Prostate gland (tissue), 2 donors: ENCODE measurements at places on chromosomes 4 and X. TPM values are rescaled to one million over a fixed set of nuclear protein-coding genes. Genes with fewer than 3 reads are reported as not detected.
A peak's percentile ranks its signal among the peaks of the same experiment; 100 is the strongest.

DNA sequence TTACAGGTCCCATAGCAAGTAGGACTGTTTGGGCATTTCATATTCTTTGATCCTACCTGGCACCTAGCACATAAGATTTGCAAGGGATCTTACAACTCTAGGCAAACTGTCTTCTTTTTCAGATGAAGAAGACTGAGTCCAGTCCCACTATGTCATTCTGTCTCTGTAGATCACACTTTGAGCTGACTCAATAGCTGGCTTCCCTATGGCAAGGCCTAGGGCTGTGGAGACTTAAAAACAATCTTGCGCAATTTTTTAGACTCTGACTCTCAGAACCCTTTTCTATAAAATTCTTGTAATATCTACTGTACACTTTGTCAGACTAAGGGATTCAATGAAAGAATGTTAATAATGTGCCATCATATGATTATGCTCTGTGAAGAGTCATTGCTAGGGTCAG, 26.7 kb downstream of the OTC start:
- no peaks in the 10 kb centered on the region for H3K36me3 ChIP-seq
- H3K4me3 ChIP-seq: no peak overlapping the region
- no peaks in the 10 kb centered on the region for H3K27me3 ChIP-seq
- no peaks in the 10 kb centered on the region for H3K4me1 ChIP-seq

GRCh38 chrX:19544693-19545305, 29.5 kb upstream of the MAP3K15 start:
- H3K36me3 ChIP-seq: no peaks in the 10 kb centered on the region
- no peak overlapping the region for H3K27ac ChIP-seq
- no peaks in the 10 kb centered on the region for H3K27me3 ChIP-seq
- H3K4me1 ChIP-seq: no peaks in the 10 kb centered on the region

- no peaks in the 10 kb centered on the region for H3K4me1 ChIP-seq
- H3K27me3 ChIP-seq: no peaks in the 10 kb centered on the region
- no peak for DNase-seq
- H3K27ac ChIP-seq: no peak overlapping the region
- no peak overlapping the region for H3K4me3 ChIP-seq
Observed at GRCh38 chrX:51487960-51488267, 8.5 kb downstream of the NUDT11 start.

- no peak overlapping the region for H3K4me3 ChIP-seq
- DNase-seq: no peak
- no peaks in the 10 kb centered on the region for H3K36me3 ChIP-seq
- H3K4me1 ChIP-seq: no peaks in the 10 kb centered on the region
Observed at GRCh38 chr4:9916346-9916745, 105.0 kb downstream of the SLC2A9 start.

DNA sequence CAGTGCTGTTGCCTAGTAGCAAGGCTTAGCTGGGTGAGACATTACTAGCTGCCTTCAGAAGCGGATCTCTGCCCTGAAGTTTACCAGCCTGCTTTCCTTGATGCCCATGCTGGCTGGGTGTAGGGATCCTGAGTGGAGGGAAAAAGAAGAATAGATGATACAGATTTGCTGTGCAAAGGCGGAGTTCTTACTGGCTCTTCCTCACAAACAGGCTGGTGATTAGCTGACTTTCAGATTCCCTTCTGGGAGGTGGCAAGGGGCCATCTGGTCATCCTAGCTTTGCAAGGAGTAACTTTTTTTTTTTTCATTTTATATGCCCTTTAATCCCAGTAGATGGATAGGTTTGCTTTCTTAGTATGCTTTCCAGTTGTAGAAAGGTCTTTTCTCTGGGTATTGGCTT, 44.8 kb downstream of the SMARCA5 start:
- no peak overlapping the region for H3K27ac ChIP-seq
- no peak overlapping the region for H3K4me3 ChIP-seq
- no peaks in the 10 kb centered on the region for H3K4me1 ChIP-seq
- no peaks in the 10 kb centered on the region for H3K27me3 ChIP-seq

GRCh38 chr4:19486400-19486799, 765.3 kb upstream of the SLIT2 start:
- no peak overlapping the region for H3K4me3 ChIP-seq
- no peaks in the 10 kb centered on the region for H3K4me1 ChIP-seq
- no peak for DNase-seq
- H3K27ac ChIP-seq: no peak overlapping the region
- H3K27me3 ChIP-seq: no peaks in the 10 kb centered on the region
- no peaks in the 10 kb centered on the region for H3K36me3 ChIP-seq

DNA sequence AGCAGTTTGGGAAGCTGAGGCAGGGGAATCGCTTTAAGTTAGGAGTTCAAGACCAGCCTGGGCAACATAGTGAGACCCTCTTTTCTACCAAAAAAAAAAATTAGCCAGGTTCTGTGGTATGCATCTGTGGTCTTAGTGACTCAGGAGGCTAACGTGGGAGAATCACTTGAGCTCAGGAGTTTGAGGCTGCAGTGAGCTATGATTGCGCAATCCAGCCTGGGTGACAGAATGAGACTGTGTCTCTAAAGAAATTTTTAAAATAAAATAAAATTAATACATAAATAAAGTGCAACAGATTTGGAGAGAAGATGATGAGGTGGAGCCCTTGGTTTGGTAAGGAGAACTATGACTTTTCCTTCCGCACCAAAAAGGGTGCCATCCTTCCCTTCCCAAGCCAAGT, 436.9 kb downstream of the NLGN4X start:
- no peaks in the 10 kb centered on the region for H3K36me3 ChIP-seq
- H3K27ac ChIP-seq: no peak overlapping the region
- no peaks in the 10 kb centered on the region for H3K4me1 ChIP-seq
- no peak for DNase-seq
- H3K27me3 ChIP-seq: no peaks in the 10 kb centered on the region

DNA sequence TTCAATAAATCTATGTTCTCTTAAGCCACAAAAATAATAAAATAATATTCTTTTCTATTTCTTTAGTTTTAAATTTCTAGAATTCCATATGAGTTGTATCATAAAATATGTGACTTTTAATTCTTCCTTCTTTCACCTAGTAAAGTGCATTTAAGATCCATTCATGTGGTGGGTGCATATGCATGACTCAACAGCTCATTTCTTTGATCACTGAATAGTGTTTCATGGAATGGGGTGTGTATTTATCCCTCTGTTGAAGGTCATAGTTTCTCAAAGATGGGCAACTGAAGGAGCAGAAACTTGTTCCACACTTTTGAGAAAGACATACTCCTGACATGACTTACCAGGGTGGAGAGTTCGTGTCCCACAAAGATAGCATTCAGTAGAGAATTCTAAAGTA, 1230.3 kb upstream of the AGA start:
- no peak overlapping the region for H3K27ac ChIP-seq
- DNase-seq: no peak
- no peaks in the 10 kb centered on the region for H3K36me3 ChIP-seq
- H3K4me3 ChIP-seq: no peak overlapping the region
- no peaks in the 10 kb centered on the region for H3K4me1 ChIP-seq
- no peaks in the 10 kb centered on the region for H3K27me3 ChIP-seq

GRCh38 chrX:124232523-124233201, 99.8 kb upstream of the TEX13D start:
- H3K36me3 ChIP-seq: no peaks in the 10 kb centered on the region
- no peaks in the 10 kb centered on the region for H3K4me1 ChIP-seq
- no peak overlapping the region for H3K27ac ChIP-seq
- H3K4me3 ChIP-seq: no peak overlapping the region

DNA sequence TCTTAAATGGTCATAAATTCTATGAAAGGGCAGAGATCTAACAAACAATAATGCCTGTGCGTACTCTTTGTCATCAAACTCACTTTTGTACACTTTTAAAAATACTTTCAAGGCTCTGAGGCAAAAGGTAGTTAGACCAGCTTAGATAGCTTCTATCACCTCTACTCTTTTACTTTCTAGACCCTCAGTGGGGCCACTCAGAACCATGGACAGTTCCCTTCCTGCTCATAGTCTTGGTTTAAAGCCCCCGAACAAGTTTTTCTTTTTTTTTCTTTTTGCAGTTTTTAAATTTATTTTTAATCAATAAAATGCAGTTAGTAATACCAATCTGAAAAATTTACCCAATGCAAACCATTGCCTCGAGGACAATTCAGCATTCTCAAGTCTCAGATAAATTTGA, 460.5 kb upstream of the CNKSR2 start:
- no peaks in the 10 kb centered on the region for H3K27me3 ChIP-seq
- H3K4me3 ChIP-seq: no peak overlapping the region
- H3K4me1 ChIP-seq: no peaks in the 10 kb centered on the region
- no peak for DNase-seq

DNA sequence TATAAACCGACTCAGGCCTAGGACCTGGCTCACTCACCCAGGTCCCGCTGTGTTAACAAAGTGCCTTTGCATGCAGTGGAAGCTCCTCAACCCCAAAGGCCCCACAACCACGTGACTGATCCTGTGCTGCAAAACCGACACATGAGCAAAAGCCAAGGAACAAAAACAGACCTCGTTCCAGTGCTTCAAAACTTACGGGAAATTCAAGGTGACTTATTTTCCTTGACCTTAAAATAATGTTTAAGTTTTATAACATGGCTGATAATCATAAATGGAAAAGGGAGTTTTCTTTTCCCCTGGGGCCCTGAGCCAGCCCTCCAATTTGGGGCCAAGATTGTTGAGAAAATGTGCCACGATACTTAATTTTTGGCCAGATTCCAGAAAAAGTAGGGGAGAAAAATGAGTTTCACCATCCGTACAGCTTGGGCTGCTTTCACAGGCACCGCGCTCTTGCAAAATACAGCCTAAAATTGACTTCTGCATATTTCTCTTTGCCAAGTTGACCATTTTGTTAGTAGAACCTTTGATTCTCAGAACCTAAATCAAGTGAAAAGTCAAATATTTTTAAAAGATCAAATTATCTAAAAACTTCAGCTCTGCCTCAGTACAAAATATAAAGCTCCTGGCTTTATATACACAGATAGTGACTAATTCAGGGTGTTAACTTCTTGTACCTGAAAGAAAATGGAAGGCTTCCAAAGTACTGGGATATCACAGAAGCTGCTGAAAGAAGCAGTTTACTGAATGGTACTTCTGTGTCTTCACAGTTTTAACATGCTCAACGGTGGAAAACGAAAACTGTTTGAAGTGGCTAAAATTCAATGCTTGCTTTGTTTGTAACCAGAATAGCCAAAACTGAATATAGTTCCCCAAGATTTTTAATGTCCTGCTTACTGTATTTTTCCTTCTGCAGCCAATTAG, 93.8 kb downstream of the APBB2 start:
- H3K27ac ChIP-seq: peak overlapping the region; percentile 41
- H3K36me3 ChIP-seq: no peaks in the 10 kb centered on the region
- peaks cover 2% of the 10 kb centered on the region for H3K4me1 ChIP-seq
- H3K4me3 ChIP-seq: no peak overlapping the region
- no peaks in the 10 kb centered on the region for H3K27me3 ChIP-seq

The SYTL4 gene
- total RNA-seq: 39.3 TPM

The MANBA gene
- 29.7 TPM for total RNA-seq

The SMIM31 gene
- 0.96 TPM for total RNA-seq

The GALNT7 gene
- 45.5 TPM for total RNA-seq
